ENCODE measurements at places on chromosomes 7 and 10. TPM values are rescaled to one million over a fixed set of nuclear protein-coding genes. Genes with fewer than 3 reads are reported as not detected.

The BEND7 gene
- 0.99 TPM for total RNA-seq

The ECD gene
- 32.8 TPM for total RNA-seq

The EBF3 gene
- total RNA-seq = not detected

The DNAH11 gene
- 0.70 TPM for total RNA-seq

The SH2D4B gene
- 0.34 TPM for total RNA-seq

The CCL24 gene
- total RNA-seq = 0.46 TPM

The AEBP1 gene
- 18.4 TPM for total RNA-seq

The GLI3 gene
- total RNA-seq = 0.51 TPM

The DGKI gene
- 17.8 TPM for total RNA-seq

The PUS7 gene
- total RNA-seq = 14.4 TPM

DNA sequence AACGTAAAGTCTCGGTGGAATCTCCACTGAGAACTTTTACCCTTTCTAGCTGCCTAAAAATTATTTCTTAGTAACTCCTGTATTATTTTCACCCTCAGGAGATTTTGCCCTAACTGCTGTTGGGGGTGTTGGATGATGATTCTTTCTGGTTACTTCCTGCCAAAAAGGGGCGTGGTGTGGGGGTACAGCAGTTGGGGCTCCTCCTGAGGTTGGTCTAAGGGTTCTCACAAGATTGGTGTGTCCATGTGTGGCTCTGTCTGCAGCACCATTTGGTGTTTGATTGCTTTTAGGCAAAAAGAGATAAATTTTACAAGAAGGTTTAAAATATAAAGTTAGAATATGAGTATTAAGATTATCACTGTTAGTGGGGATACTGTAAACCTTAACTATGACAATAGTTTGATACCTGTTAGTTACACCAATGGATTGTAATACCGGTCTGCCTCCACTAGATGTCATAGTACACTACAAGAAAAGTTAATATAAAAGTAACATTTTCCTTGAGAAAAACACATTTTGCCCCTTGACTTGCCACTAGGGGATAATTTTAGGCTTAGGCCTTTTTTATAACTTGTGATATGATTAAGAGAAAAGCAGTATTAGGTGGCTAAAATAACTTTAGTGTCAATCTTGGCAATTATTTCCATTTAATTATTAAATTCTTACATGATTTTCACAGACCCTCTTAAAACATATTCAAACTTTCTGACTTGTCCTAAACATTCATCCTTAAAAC is 928.7 kb downstream of the IPMK start:
- DNase-seq = peak; percentile 5

DNA sequence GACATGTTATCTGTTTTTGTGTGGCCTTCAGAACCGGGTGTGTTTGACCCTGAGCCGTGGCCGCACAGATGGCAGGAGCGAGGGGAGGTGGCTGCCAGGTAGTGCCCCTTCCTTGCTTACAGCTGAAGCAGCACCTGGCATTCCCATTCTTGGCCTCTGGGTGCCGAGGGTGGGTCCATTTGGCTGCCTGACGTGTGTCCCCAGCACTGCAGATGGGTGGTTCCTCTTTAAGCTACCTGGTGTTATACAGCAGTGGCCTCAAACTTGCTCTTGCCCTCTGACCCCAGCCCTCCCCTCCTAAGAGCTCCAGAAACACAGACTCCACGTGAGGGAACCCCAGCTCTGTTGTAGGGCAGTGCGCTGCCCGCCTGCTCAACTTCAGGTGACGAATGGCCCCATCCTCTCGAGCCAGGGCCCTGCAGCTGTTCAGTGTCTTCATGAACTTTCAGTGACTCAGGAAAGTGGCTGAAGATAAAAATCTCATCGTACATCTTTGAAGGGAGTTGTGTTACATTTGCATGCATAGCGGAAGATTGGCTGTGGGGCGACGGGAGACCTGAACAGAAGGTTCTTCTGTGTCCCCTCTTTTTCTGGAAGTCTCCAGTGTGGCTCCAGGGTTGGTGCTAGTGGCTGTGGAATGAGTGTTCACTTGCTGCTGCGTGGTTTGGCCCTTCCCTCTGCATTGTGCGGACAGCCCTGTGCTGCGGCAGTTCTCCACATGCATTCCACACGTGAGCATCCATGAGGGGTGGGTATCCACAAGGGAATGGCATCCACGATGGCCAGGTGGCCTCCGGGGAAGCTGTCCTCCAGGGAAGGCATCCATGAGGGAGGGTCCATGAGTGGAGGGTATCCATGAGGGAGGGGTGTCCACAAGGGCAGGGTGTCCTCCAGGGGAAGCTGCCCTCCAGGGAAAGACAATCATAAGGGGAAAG is 91.6 kb downstream of the INPP5A start:
- DNase-seq = no peak

GRCh38 chr10:34002896-34003295 is 668.4 kb upstream of the NRP1 start:
- DNase-seq = no peak

- no peak for DNase-seq
These were observed 823.0 kb downstream of the REEP3 start for GRCh38 chr10:64344211-64344610.

DNA sequence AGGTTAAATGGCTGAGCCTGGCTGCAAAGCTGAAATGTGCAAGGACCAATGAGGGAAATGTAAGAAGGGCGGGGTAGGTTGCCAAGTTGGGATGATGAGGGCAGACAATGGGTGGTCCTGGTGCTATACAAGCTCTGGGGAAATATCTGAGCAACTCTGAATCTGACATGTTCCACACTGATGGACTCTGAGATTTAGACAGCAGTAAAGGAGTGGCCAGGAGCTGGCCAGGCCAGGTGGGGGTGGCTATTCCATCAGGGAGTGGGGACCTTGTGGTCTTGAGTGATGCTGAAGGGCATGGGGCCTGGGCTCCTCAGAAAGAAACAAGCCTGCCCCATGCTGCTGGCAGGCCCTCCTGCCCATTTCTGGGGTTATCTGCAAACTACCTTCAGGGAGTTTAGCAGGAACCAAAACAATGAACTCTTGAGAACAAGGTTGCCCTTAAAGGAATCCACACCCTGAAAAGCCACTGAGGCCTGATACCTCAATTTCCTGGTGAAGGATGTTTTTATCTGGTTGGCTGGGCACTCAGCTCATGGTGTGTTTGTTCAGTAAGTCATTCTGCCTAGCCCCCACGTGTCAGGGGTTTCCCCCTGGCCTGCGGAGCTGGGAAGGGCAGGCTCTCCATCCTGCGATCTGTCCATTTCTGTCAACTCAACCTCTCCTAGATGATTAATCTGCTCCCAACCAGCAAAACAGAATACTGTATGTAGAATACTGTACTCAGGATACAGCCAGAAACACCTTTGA is 143.3 kb upstream of the TNS3 start:
- DNase-seq = no peak

DNA sequence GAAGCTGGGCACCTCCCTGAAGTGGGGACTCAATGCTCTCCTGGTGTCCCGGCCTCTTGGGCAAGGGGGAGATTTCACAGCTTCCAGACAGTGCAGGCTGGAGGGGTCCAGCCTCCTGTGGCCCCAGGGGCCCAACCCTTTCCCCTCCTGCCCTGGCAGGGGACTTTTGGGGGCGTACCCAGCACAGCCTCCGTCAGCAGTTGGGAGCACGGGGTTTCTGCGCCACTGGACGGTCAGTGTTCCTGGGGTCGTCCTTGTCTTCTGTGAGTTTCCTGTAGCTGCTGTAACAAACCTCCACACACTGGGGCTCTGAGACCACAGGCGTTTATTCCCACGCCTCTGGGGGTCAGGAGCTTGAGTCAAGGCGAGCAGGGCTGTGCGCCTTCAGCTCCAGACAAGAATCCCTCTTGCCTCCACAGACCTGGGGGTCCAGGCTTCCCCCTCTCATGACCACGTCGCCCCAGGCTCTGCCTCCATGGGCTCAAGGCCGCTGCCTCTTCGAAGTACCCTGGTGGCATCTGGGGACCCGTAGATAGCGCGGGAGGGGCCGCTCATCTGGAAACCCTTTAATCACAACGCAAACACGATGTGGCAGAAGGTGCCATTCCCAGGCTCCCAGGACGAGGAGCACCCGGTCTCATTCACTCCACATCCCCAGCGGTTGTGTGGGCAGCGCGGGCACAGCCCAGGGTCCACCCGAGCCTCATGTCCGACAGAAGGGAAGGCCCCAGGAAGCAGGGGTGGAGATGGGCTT is 14.0 kb downstream of the PWWP2B start:
- DNase-seq = no peak

DNA sequence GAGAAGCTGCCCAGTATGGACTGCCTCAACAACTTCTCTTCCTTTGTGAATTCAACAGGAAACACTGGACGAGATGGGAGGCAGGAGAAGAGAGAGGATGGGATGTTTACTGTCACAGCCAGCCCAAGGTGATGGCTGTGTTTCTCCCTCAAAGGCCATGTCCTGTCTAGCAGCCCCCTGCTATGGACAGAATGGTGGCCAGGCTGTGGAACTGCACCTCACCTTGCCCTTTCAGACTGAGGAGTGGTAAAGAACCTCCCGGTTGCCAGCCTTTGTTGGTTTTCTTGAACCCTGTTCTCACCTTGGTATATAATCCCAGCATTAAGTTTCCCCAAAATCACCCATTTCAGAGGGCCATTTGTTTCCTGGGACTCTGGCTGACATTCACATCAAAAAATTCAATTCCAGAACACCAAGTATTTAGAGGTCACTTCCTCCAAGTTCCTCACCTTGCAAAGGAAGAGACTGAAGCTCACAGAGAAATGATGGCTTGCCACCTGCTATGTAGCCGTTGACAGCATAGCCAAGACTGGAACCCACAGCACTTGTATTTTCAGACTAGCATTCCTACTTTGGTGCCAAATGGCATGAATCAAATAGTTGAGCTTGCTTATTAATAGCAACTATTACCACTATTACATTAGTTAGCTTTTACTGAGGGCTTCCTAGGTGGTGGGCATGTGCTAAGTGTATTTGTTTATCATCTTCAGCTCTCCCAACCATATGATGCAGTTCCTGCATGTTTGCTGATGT is 224.0 kb upstream of the GRB10 start:
- DNase-seq = no peak

GRCh38 chr10:101818872-101819633 is 809 bp upstream of the OGA start:
- no peak for DNase-seq

- no peak for DNase-seq
These were observed 124.5 kb downstream of the POU6F2 start for GRCh38 chr7:39102234-39102633.

DNA sequence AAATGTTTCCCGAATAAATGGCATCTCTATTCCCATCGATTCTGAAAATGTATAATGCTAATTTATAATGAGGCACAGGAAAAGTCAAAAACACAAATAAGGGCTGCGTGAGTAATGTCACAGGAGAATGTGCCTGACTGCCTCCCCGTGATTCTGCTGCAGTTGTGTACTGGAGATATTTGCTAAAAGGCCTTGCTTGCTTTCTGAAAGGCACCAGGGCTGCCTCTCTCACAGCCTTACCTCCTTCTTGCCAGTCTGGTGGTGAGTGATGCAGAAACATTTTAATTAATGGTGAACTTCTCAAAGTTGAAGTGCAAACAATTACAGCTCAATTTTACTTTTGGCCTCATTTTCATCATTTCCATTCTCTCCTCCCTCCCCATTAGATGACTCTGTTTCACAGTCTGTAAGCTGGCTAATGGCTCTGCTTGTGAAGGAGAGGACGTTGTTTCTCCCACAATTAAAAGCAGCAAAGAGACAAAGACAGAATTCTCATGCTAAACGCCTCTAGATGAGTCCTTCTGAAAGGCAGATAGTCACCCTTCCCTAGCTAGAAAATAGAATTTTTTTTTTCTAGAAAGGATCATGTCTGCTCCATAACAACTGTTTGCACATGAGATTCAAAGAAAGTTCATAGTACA is 377.6 kb downstream of the MDFIC start:
- DNase-seq = no peak

DNA sequence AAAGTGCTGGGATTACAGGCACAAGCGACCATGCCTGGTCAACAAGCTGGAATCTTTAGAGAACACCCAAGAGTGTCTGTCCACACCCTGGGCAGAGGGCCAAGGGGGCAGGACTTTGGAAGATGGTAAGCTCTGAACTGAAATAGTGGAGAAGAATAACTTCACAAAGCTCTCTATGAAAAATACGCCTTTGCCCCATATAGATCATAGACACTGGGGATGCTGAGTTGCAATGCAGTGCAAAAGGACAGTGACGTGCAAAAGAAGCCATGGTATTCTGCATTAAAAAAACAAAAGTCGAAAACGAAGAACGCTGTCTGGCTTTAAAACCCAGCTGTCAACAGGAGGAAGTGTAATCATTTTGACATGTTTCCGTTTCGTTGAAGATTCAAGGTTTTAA is 353.6 kb downstream of the CALN1 start:
- no peak for DNase-seq

DNA sequence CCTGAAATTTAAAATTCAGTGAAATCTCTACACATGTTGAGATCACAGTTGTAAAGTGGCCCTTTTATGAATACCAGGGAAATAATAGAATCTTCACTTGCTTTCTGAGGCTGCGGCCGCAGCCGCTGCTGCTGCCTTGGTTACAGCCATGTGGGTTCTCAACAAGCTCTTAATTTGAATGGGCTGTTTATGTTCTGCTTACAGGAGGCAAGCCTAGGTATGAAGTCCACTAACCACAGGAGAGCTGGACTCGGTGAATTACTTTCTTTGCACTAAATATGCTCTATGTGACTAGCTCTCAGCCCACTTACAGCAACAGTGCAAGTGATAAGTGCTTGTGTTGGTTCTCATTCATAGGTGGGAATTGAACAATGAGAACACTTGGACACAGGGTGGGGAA is 410.8 kb downstream of the SFMBT2 start:
- DNase-seq = no peak

- no peak for DNase-seq
These were observed 55.1 kb upstream of the PPP2R2D start for GRCh38 chr10:131845505-131846239.

GRCh38 chr10:77049146-77049545 is 588.5 kb downstream of the KCNMA1 start:
- no peak for DNase-seq

DNA sequence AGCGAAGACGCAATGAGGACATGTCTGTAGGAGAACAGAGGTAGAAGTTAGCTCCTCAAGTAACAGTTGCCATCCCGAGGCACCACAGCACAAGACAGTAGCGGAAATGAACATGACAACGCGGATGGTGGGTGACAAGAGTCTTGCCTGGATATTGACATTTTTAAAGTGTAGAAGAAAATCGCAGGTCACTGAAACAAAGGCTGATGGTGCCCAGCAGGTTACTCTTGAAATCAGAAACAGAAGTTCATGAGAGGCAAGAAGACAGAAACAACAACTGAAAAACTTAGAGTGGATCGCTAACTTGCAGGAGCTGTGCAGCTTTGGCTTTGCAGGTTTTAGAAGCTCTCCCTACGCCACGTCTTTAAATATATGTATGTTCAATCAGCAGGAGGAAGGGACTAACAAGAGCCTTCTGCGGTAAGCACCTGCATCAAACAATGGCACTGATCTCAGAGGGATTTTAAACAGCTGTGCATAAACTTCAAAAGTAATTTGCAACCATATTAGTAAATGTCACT is 1.8 kb downstream of the PRKCQ start:
- peak; percentile 42 for DNase-seq

GRCh38 chr10:100554902-100555301 is 19.2 kb downstream of the HIF1AN start:
- DNase-seq = no peak

DNA sequence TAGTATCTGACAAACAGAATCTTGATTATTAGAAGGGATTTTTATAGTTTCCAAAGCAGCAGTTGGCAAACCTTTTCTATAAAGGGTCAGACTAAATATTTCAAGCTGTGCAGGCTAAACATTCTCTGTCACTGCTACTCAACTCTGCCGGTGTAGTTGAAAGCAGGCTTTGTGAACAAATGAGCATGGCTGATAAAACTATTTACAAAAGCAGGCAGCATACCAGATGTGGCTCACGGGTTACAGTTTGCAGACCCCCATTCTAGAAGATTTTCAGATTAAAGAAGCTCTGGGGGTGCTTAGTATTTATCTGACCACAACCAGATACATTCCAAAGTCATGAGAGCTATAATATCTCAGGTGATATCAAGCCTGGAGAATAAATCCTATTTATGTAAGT is 1017.5 kb downstream of the SORCS1 start:
- DNase-seq = no peak
